ENCODE measurements at places on chromosomes 6 and 20.

GRCh38 chr6:90983462-90983861 lies 396.6 kb upstream of the MAP3K7 start:
- no peak for DNase-seq

GRCh38 chr20:32473231-32474008 lies 111.7 kb downstream of the NOL4L start:
- DNase-seq, result no peak

DNA sequence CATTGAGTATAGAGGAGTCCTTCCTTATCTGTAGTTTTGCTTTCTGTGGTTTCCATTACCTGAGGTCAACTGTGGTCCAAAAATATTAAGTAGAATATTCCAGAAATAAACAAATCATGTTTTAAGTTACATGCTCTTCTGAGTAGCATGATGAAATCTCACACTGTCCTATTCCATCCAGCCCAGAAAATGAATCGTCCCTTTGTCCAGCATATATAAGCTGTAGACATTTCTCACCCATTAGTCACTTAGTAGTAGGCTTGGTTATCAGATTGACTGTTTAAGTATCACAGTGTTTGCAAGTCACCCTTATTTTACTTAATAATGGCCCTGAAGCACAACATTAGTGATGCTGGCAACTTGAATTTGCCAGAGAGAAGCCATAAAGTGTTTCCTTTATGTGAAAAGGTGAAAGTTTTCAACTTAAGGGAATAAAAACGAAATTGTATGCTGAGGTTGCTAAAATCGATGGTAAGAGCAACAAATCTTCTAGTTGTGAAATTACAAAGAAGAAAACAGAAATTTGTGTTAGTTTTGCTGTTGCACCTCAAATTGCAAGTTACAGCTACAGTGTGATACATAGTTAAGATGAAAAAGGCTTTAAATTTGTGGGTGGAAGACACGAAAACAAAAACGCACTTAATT lies 198.6 kb upstream of the SIM1 start:
- no peak for DNase-seq

GRCh38 chr20:34871966-34872621 lies 562 bp downstream of the GGT7 start:
- no peak for DNase-seq

GRCh38 chr6:99119109-99120031 lies 171.6 kb upstream of the FBXL4 start:
- no peak for DNase-seq

GRCh38 chr6:88870717-88871330 lies 92.6 kb downstream of the RNGTT start:
- no peak for DNase-seq

GRCh38 chr6:157928428-157928827 lies 53.2 kb upstream of the SYNJ2 start:
- no peak for DNase-seq

DNA sequence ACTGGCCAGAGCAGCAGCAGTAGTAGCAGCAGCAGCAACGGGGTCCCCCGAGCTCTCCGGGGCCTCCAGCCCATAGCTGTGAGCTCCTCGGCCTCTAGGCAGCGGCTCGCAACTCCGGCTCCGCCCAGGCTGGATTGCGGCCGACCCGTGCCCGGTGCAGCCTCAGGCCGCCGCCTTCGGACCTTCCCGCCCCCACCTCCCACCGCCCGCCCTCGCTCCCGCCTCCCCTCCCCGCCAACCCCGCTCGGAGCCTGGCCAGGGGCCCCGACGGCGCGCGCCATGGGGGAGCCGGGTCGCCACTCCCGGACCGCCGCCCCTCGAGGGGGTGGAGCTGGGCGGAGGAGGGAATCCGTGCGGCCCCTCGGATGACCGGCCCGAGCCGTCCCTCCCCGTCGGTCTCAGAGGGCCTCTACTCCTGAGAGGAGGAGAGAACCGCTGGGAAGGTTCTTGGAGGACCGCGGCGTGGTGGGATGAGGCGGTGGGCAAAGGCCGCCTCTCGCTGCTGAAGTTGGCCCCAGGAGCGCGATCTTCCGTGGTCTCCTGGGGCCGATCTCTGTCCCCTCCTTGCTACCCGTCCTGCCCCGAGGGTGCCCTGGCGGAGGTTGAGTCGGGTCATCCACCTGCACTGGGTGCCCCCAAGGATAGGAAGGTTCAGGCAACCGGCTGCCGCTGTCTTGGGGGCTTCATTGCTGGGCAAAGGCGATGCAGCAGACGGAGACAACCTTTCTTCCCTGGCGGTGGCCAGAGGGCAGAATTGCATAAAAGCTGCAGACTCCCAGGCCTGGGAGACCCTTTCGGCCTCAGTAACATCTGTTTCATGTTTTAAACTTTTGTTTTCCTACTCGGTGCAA lies at the start of gene ADAM33:
Gene ADAM33 (minus strand): TSS at position 80 of the 851 bp plus-strand sequence. CDS start 6 bp downstream, at position 74.
- no peak for DNase-seq

GRCh38 chr20:10769700-10770099 lies 95.9 kb upstream of the JAG1 start:
- DNase-seq, result no peak

DNA sequence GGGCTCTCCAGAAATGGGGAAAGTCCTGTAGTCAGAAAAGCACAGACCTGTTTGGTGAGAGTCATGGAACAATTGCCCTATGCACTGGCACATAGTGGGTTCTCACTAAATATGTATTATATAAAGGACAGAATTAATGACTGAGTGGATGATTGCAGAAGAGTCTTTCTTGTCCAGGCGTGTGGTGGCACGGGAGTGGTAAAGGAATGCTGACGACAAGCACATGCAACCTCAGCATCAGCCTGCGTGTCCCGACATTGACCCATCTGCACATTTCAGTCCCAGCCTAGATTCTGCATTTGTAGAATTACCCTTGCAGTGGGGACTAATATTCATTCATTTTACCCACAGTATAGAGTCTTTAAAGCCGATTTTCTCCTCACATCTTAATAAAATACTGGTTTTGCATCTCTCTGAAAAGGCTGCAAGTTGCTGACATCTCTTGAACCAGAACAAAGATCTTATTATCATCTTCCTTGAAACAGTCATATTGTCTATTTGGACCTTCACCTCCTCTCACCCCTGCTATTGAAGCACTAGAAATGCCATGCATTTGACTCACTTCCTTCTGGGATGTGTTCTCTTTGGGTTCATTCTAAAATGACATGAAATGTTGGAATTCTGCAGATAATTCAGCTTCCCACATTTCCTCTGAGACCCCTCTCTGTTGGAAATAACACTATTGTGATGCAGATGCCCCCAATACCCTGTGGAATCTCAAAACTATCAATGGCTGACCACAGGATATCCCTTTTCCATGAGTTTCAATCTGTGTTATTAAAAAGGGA lies 883.6 kb upstream of the FLRT3 start:
- DNase-seq, result no peak

DNA sequence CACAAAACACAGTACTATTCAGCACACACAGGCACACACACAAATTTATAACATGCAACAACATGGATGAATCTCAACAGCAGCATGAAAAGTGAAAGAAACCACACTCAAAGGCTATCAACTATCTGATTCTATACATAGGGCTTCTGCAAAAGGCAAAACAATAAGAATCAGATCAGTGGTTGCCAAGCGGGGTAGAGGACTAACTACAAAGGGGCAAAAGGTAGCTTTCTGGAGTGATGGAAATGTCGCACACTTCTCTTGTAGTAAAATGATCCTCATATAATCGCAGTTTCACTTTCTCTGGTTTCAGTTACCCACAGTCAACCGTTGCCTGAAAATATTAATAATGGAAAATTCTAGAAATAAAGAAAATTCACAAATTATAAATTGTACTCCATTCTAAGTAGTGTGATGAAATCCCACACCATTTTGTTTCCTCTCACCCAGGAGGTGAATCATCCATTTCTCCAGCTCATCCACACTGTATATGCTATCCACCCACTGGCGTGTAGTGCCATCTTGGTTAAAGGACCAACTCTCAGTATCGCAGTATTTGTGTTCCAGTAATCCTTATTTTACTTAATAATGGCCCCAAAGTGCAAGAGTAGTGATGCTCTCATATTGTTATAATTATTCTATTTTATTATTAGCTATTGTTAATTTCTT lies 12.8 kb upstream of the PLN start:
- no peak for DNase-seq

DNA sequence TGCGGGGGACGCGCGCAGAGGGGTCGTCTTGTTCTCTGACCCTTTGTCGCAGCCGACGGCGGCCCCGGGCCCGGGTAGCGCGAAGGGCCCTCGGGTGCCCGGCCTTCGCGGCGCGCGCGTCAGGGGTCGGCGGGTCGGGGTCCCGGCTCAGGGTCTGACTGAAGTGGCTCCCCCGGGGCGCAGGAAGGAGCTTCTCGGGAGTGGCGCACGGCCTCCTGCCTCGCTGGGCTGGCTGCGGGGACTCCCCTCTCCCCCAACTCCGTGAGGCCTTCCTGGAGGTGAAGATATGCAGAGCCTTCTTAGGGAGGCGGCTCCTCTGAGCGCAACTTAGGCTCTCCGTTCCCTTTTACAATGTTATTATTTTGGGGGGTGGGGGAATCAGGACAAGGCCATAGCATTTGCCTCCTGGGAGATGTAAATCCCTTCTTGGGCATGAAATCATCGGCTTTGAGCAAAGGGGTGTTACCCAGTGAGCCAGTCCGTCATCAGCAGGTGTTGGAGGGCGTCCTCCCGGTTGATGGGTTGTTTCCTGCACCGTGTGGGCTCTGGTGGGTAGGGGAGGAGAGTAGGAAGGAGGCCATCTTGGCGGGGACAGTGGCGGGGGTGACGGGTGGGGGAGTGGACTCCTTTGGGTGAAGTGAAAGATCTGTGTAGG lies 523 bp downstream of the CDS2 start:
- no peak for DNase-seq

DNA sequence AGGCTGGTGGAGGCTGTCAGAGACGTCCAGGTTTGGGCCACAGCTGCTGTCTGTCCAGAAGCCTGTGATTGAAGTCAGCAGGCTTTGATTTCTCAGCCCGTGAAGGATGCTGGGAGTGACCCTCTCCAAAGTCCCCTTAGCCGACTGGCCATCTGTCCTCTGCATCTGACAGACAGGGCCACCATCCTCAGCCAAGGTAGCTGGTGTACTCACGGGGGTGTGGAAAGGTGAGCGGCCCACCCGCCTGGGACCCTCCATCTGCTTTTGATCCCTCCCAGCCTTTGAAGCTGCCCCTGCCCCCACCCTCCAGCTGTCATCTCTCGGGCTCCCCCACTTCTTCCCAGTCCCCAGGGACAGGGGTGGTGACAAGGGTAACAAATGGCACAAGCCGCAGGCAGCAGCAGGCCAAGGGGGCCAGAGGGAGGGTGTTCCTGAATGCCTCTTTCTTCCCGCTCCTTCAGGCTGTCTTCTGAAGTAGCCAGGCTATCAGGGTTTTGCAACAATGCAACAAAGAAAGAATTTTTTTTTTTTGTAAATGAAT lies 84.4 kb downstream of the EYA2 start:
- no peak for DNase-seq

DNA sequence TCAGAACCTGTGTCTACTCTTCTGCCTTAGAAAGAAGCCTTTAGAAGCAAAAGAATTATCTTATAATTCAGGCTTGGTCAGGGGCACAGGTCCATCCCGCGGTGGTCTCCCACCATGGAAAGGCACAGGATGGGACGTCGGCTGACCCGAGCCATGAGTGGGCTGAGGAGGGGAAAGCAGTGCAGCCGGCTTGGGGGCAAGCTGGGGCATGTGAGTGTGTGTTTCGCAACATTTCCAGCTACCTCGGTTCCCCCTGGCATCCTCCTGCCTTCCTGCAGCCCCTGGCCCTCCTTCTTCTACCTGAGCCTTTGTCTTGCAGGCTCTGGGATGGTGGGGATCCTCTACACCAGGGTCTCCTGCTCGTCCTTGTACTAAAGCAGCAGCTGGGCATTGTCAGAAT lies 29.1 kb upstream of the FOXC1 start:
- no peak for DNase-seq

GRCh38 chr6:151160929-151161757 lies 78.6 kb upstream of the AKAP12 start:
- DNase-seq, result no peak

DNA sequence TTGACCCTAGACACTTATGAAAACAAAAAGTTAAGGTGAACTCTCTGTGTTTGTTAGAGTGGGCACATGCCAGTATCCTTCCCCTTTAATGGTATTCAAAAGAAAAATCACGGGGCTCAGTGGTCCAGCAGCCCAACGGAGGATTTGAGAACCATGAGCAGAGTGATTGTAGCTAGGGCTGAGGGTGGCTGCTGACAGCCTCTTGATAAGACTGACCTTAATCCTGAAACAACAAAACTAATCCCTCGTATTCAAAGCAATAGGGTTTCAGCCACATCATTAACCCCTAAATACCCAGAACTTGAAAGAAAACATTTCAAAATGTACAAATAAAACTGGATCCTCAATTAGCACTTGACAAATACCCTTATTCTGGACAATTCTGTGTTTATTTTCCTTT lies 95.1 kb downstream of the SNAP25 start:
- no peak for DNase-seq

GRCh38 chr20:7723284-7723683 lies 217.0 kb downstream of the HAO1 start:
- no peak for DNase-seq

DNA sequence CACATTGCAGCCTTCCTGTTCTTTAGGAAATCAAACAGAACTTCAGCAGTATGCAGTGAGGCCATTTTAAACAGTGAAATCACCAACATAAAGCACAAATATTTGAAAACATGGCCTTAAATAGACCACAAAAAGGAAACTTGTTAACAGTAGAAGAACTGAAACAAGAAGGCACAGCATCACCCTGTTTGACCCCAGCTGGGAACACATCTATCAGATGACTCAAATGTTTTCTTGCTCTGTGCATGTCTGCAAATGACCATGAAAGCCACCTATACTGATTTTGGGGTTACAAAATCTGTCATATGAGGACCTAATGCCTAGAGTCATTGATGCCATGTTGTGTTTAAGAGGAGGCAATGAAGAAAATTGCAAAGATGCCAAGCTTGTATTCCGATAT lies 123.8 kb upstream of the ADGRF1 start:
- DNase-seq, result no peak

- DNase-seq, result no peak
Measured at GRCh38 chr6:14806101-14806500, 439.8 kb upstream of the JARID2 start.

GRCh38 chr6:125393449-125393858 lies 91.7 kb upstream of the HDDC2 start:
- no peak for DNase-seq

GRCh38 chr6:74851596-74851995 lies 354.3 kb downstream of the COL12A1 start:
- DNase-seq, result no peak

DNA sequence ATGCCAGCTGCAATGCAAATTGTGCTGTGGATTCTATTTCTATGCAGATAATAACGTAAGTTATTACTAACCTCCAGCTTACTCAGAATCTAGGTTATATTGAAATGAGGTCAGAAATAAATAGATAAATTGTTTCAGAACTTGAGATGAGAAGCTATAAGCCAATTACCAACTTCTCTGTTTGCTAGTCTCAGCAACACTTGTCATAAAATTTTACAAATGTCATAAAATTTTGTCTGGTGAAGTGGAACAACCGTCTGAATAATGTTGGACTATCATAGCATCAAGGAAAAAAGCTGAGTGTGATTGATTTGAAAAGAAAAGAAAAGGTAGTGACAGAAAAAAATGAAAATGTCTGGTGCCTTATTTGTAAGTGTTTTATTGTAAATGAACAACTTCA lies 36.7 kb downstream of the COL9A1 start:
- no peak for DNase-seq
